ENCODE measurements at places on chromosomes 11 and 22.
A peak's percentile ranks its signal among the peaks of the same experiment; 100 is the strongest.

- no peak for DNase-seq
These were observed 34.5 kb downstream of the TENM4 start for GRCh38 chr11:79406376-79406775.

DNA sequence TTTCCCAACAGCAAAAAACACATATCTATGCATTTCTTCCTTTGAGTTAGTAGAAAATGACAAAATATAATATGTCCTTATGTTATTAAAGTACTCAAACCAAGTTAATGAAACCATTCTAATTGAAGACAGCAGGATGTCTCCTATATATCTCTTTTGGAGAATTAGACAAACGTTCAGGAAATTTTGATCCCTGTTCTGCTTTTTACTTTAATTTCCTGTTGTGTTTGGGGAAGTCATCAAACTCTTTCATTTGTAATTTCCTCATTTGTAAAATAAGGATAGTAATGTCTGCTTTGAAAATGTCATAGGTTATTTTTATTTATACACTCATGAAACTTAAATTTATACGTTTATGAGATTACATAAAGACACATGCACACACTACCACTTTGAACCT, 281.8 kb upstream of the ANO5 start:
- no peak for DNase-seq

DNA sequence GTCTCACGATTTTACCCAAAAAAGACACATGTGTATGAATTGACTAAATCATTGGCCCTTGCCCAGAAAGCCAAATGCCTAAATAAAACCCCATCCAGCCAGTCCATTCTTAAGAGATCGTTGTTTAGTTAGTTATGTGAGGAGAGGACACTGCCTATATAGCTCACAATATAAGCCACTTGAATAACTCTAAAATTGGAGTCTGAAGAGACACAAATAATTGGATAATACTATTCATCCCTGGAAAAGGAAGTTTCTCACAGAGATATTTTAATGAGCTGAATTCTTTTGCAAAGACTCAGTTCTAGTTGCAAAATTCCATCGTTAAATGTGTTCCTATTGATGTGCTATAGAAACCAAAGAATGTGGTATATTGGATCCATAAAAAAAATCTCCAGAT, 176.7 kb downstream of the SOX6 start:
- peak; percentile 42 for DNase-seq

DNA sequence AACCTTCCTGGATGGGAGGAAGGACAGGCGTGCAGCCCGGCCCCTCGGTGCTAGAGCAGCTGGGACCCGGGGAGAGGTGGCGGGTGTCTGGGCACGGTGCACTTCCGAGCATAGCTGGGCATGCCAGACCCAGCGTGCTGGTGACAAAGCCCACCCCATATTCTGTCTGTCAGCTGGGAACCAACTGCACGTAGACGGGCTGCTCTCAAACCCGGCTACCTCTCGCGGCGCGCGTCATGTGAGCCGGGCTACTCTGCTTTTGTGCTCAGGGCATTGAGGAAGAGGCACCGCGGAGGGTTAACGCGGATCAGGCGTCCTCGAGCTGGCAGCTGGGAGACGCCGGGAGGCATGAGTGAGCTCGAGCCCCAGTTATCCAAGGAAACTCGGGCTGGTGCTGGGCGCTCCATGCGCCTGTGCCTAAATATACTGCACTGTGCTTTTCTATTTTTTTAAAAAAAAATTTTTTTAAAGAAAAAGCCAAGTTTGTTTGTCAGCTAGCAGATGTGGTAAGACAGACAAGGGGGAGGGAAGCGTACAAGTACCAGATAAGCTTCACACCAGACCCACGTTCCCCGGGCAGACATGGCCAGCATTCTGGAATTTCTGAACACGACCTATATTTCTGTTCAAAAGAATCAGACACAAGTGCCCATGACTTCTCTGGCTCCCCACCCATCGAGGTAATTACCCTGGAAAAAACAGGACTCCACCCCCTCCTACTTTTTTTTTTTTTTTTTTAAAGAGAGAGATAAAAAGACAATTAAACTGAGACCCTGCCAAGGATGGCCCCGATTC, 425.6 kb downstream of the SHANK2 start:
- DNase-seq = no peak

- DNase-seq = no peak
These were observed 86.3 kb upstream of the RTL6 start for GRCh38 chr22:44584256-44584902.

- DNase-seq = no peak
These were observed 180.0 kb upstream of the NTM start for GRCh38 chr11:131190446-131190845.

- DNase-seq = no peak
These were observed 23.3 kb upstream of the TMPRSS5 start for GRCh38 chr11:113729456-113729855.

- no peak for DNase-seq
These were observed 28.7 kb upstream of the MMP20 start for GRCh38 chr11:102653744-102654291.

- DNase-seq = no peak
These were observed 62.0 kb downstream of the FLRT1 start for GRCh38 chr11:64097468-64098317.

- no peak for DNase-seq
These were observed 868 bp upstream of the MYEOV start for GRCh38 chr11:69293087-69293486.

DNA sequence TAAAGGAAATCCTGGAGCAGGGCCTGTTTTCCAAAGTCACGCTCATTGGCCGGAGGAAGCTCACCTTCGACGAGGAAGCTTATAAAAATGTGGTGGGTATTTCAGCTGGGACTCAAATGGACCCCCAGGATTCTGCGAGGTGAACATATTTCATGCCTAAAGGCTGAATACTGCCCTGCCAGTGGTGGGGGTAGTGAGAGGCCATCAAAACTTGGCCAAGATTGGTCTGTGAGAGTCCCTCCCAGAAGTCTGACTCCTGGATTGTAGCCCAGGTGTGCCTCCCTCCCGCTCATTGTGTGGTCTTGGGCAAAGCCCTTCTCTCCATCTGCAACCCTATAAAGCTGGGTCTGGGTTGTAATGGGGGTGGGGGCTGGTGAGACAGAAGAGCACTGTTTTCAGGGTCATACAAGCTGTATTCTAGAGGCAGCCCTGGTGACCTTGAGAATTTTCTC, 853 bp downstream of the HTATIP2 start:
- no peak for DNase-seq

DNA sequence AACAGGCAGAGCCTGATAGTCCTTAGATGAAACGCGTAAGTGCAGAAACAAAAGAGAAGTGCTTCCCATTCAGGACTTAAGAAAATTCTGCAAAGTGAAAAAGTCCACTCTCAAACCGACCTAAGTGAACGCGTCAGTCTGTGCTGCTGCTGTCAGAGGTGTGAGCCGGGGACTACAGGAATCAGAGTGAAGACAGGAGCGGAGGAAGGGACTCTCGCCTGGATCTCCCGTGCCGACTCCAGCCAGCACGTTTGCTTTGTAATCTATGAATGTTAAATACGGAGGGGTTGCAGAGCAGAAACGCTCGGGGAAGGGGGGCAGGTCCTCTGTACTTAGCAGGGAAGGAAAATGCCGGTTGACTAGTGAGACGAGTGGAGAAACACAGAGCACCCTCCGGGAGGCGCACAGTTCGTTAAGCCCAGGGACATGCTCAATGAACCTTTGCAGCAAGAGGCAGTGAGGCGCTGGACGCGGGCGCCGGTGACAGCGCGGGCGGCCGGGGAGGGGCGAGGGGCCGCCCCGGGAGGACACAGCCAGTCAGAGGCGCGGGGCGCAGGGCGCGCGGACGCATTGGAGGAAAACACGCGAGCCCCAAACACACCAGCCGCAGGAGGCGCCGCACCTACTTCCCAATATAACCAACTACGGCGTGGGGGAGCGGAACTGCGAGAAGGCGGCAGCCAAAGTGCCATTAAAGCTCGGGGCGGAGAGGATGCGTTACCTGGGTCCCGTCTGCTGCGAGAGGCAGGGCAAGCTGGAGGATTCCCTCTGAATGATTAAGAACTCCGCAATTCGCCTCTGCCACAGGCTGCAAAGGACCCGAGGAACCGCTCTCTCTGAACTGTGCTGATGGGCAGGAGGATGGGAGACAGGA, at the start of gene CNTN5:
TSS of gene CNTN5 (plus strand) at position 598 of the 874 bp plus-strand sequence.
- no peak for DNase-seq

DNA sequence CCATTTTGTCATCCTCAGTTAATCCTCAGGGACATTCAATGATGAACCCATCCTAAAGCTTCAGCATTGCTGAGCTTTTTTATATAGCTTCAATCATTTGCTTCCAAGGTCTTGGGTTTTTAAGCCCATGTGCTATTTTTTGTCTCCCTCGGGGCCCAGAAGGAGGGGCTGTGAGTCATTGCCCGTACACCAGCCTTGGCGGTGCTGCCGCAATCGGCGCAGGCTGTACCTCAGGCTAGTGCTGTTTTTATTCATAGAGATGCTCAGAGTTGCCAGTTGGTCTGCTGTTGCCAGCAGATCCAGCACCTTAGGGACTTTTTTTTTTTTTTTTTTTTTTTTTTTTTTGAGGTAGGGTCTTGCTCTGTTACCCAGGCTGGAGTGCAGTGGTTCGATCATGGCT, 35.5 kb downstream of the ACO2 start:
- DNase-seq = no peak

DNA sequence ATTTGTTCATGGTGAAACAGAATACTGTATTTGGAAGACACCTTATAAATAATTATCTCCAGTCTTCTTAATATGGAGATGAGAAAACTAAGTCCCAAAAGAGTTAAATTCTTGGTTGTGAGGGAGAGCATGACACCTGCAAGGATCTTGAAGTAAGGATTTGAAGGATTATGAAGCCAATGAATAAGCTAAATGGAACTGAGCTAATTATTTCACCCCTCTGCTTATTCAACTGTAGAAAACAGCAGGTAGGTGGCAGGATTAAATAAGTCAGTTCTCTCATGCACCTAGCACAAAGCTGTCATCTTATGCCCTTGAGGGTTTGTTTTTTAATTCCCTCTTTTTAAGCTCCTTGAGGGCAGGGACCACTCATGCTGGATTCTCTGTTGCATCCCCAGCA, 457.3 kb downstream of the ETS1 start:
- no peak for DNase-seq

- no peak for DNase-seq
These were observed 29.0 kb downstream of the SHANK3 start for GRCh38 chr22:50701428-50702154.

DNA sequence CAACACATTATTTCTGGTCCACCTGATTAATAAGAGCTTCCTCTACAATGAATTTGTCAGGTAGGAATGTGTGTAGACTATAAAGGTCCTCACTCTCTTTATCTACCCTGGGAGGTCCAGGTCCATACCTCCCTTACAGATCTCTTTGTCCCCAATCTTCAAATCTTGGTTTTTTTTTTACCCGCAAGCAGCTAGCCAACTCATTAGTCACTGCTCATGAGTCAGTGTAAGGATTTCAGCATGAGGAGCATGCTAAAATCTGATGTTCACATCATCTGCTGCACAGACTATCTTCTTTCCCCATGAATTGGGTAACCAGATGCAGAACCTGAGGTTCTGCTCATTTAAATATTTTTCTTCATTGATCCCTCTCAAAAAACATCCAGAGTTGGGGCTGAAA, 397.0 kb upstream of the ISX start:
- no peak for DNase-seq

DNA sequence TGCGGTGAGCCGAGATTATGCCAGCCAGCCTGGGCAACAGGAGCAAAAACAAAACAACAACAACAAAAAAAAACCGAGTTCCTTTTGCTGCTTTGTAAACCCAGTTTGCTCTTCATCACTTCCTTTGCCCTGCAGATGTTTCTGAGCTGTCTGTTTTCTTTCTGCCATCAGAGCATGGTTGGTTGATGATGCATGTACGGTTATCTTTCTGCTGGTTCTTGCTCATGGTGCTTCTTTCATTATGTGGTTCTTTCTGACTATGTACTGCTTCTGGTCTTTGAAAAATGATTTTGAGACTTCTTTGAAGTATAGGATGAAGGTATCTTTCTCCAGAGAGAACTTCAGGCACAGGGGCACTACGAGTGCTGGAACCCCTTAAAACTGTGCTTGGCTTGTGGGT, 13.2 kb downstream of the TANGO2 start:
- DNase-seq = no peak

DNA sequence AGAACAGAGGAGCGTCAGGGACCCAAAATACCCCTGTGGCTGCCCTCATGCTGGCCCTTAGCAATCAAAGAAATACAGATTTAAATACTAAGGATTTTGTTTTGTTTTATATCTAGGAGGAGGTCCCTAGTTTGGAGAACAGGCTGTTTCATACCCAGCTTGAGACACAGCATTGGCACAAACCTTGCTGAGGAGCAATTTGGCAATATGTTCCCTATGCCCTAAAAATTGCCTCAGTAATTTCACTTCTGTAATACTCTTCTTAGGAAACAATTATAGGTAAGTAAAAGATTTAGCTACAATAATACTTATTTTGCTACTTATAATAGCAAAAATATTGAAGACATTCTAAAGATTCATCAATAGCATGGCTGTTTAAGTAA, 37.0 kb downstream of the TSKU start:
- DNase-seq = no peak

DNA sequence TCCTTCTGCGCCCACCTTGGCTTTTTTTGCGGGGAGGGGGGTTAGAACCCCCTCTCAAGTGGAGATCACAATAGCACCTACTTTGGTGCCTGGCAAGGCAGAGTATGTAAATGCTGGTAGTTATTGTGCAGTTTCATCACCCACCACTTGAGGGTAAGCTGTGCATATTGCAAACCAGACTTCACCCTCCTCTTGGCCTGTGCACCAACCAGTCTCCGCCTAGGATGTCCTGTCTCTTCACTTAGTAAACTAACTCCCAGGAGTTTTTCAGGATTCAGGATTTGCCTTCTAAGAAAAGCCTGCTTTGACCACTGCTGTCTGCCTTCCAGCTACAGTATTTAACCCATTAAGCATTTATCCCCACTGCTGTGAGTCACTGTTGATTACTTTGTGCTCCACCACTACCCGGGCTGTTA, 2.0 kb upstream of the UBXN1 start:
- DNase-seq = peak; percentile 65

DNA sequence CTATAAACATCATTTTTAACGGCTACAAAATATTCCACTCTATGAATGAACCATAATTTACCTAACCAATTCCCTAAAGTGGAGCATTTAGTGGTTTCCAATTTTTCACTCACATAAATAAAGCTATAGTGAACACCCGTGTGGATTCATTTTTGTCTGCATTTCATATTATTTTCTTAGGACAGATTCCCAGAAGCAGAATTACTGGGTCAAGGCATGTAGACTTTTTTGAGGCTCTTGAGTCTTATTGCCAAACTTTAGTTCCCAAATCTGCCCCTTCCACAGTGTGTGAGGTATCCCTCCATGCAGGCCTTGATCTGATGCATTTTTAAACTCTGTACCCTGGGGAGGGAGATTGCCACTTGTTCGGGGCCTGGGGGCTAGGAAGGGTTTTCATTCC, 198.2 kb downstream of the TENM4 start:
- DNase-seq = no peak

Measured in GM04504 (cell line).